ENCODE measurements at places on chromosomes 6 and 20.

GRCh38 chr6:135044639-135045038 lies 10.0 kb downstream of the HBS1L start:
- no peak for DNase-seq

DNA sequence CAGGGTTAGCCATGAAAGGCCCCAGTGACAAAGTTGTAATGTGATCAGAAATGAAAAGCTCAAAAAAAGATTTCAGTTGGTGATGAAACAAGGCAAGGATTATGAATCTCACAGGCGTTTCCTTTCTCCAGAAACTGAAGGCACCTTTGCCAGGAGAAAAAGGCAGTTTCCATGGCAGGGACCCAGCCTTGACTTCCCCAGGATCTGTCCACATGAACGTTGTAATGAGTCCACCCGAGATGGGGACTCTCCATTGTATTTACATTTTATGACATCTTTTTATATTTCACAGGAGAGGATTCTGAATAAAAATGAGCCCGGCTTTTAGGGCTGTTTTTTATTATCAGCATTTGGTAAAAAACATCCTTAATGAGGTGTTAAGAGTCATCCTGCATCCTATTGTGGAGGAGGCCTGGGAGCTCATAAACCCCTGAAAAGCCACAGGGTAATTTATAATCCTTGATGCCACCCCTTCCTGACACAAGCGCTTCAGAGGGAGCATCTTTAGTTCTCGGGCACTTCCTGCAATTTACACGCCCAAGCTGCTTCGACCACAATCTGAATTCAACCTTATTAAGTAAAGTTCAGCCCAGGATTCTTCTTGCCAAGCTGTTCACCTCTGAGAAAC lies 74.1 kb upstream of the SALL4 start:
- no peak for DNase-seq

DNA sequence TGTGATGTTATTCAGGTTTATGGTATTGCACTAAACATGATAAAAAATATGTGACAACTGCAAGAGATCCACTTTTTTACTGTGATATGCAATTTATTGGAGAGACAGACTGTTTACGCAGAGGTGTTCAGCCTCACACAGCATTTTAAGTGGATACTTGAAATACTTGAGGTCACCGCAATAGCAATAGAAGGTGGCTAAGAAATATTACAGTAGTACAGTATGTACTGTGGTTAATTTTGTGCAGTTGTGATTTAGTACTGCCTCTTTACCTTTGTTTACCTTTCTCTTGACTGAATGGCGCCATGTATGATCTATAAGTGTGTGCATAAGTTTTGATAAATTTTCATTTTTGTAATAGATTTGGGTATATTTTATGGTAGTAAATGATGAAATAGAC lies 17.4 kb downstream of the MACROD2 start:
- DNase-seq: no peak

DNA sequence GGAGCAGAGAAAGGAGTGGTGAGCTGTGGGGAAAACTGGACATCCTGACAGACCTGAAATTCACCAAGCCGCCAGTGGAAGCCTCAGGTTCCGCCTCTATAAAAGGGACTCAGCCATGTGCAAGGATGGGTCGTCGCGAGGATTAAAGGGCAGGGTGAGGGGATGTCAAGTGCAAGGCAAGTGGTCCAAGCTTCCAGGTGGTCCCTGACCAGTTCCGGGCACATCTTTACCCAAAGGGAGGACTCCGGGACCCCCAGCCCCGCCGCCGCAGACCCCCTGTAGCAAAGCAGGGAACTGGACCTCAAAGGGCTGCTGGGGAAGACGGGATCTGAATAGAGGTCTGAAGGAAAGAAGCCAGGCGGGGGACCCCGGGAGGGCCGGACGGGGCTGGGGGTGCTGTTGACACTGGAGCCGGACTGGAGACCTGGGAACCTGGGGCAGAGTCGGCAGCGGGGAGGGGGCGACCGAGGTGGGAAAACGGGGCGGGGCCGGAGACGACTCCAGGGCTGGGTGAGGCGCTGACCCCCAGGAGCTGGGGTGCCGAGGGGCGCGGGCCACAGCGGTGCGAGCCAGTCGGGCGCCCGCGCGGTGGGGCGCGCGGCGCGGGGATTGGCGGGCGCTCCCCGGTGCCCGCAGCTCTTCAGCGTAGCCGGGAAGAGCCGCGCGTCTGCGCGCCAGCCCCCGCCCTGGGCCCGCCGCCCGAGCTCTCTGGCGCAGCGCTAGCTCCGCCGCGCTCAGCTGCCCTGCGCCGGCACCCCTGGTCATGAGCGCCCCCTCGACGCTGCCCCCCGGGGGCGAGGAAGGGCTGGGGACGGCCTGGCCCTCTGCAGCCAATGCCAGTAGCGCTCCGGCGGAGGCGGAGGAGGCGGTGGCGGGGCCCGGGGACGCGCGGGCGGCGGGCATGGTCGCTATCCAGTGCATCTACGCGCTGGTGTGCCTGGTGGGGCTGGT lies at the start of gene SSTR4:
SSTR4 (plus strand) TSS at position 592 of the 951 bp plus-strand sequence; CDS start at position 764, 172 bp downstream.
- no peak for DNase-seq

- DNase-seq: no peak
These were observed 482.7 kb upstream of the JARID2 start for GRCh38 chr6:14763139-14763538.

GRCh38 chr6:10520468-10520867 lies 683 bp upstream of the GCNT2 start:
- no peak for DNase-seq

- no peak for DNase-seq
These were observed 255.9 kb upstream of the RREB1 start for GRCh38 chr6:6851949-6852261.

DNA sequence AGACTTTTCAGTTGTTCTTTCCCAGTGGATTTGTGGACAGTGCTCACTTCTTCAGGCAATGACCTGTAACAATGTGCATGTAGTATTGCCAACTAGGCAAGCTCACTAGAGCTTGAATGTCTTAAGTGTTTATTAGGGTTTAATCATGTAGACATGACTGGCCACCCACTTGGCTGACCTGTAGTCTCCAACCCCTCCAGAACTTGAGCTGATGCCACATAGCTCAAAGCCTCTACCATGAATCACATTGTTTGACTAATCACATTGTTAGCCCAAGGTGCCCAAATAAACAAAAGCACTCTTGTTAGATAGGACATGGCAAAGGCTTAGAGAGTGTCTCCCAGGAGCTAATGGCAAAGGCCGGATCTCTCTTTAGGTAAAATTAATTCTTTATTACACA lies 272.7 kb downstream of the GRIK2 start:
- no peak for DNase-seq

DNA sequence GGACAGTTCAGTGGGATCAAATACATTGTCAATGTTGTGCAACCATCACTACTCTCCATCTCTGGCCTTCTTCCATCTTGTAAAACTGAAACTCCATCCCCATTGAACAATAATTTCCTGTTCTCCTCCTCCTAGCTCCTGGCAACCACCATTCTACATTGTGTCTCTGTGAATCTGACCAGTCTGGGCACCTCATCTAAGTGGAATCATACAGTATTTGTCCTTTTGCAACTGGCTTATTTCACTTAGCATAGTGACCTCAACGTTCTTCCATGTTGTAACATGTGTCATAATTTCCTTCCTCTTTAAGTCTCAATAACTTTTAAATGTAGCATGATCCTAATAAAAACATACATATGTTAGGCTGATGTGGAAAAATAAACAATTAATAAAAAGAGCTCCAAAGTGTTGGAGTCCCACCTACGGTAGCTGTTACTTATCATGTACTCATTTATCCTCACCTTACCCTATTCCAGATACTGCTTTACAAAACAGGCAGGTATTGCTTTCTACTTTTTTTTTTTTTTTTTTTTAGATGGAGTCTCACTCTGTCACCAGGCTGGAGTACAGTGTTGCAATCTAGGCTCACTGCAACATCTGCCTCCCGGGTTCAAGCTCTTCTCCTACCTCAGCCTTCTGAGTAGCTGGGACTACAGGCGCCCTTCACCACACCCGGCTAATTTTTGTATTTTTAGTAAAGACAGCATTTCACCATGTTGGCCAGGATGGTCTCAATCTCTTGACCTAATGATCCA lies 91.9 kb downstream of the TNFAIP3 start:
- no peak for DNase-seq

GRCh38 chr20:15091421-15092037 lies 754.1 kb upstream of the FLRT3 start:
- no peak for DNase-seq

GRCh38 chr6:167450626-167451025 lies 125.7 kb downstream of the TTLL2 start:
- no peak for DNase-seq

DNA sequence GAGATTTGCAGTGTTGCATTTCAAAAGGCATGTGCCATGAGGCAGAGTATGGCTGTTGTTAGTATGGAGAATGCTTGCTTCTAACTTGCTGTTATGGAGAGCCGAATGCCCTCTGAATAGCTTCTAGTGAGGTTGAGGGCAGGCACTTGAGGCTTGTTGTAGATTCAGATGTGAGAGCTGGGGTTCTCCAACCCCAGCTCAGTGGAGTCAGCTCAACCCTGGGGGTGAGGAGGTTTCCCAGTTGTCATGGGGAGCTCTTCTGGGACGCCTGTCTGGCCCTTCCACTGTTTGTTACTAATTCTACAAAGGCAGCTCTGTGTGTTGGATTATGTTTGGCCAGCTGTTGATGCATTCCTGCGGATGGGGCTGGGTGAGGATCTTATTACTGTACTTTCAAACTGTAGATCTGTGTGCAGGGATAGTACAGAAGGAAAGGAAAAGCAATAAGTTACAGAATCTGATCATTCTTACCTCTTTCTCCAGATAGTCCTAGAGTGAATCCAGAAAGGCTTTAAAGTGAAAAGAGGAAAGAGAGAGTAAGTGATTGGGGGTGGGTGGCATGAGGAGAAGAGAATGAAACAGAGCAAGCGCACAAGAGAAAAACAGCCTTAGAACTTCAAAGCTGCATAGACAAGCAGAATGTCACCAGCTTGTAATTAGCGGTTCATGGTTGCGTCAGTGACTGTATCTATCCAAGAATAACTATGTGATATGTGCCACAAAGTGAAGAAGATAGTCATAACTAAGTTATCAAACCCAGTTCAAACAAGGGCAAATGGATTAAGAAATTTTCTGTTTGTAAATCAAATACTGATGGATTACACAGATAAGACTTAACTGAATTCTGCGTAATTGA lies 148.7 kb downstream of the PRL start:
- no peak for DNase-seq

DNA sequence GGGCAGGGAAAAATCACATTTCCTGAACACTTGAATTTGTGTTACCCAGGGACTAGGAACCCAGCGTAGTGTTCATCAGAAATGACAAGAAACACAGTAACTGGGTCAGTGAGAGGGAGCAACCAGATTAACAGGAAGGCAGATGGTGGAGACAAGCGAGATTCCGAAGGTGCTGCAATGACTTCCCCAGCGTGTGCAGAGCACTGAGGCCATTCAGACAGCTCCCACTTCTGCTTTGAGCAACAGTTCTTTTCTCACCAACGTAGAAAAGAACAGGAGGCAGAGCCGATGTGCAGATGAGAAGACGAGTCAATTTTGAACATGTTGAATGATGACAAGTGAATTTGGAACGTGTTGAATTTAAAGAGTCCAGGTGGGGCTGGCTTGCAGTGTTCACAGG lies 63.1 kb upstream of the IFNGR1 start:
- DNase-seq: no peak

DNA sequence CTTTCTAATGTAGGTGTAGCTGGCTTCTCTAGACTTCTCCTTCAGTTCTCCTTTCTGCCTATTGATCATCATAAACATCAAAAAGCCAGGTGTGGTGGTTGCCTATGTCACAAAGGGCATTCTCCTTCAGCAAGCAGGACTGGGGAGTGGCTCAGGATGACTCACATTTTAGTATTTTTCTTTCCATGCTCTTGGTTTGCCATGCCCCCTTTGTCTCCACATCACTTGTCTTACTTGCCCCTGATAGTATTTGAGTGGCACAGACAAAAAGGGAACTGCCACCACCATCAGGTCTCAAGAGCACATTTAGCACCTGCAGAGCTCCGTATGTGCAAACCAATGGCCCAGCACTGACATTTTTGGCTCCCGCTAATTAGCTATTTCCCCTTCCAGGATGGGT lies 698.8 kb downstream of the DHX35 start:
- no peak for DNase-seq

DNA sequence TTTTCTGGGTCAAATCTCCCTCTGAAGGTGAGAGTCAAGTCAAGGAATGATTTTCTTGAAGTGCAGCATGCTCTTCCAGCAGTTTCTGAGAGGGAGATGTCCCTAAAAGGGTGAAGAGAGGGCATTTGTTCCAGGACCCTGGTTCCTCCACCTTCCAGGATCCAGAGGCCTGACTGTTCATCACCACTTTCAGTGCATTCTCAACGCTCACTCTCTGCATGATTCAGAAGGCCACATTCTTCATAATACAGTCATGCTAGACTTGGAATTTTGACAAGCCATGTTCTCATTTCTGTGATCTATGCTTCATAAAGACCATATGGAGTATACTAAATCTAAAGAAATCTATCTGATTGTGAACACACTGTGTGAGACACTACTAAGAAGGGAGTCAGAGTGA lies 85.1 kb downstream of the PDE7B start:
- DNase-seq: no peak

GRCh38 chr6:143900358-143900757 lies 36.1 kb downstream of the ZC2HC1B start:
- DNase-seq: no peak

GRCh38 chr20:40255365-40255764 lies 433.7 kb downstream of the MAFB start:
- no peak for DNase-seq

GRCh38 chr6:110609101-110609500 lies 132.7 kb upstream of the SLC22A16 start:
- no peak for DNase-seq

DNA sequence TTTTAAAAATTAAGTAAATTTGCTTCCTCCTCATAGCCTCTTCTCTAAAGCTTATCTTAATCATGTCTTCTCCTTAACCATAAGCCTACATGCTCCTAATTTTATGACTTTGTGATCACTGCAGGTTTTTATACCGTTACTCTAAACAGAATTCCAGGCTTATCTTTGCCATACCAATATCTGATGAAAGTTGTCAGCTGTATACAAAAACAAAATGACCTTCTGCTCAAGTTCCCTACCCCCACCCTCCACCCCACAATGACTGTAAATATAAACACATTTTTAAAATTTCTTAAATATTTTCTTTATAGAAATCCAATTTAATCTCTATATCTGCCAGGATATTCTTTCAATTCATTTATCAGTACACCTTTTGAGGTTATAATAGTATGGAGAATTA lies 60.5 kb upstream of the SGK1 start:
- no peak for DNase-seq
